Activated CD4-positive, alpha-beta T cell treated with anti-CD3 and anti-CD28 coated beads, Interleukin-2, Interleukin-6, amounts not matched to agents 100 ng/mL and 50 ng/mL, durations not matched to agents 16 hours and 8 hours (primary cell): ENCODE measurements at places on chromosomes 1 and 21.
A peak's percentile ranks its signal among the peaks of the same experiment; 100 is the strongest.

- DNase-seq: no peak
Measured at GRCh38 chr21:36080386-36080785, 10.6 kb downstream of the CBR1 start.

- DNase-seq: peak; percentile 75
Measured at GRCh38 chr1:23899070-23899469, 14.1 kb downstream of the CNR2 start.

- DNase-seq: no peak
Measured at GRCh38 chr1:85884372-85885035, 176.3 kb upstream of the ZNHIT6 start.

GRCh38 chr1:66476774-66477173 is 57.2 kb upstream of the SGIP1 start:
- DNase-seq: no peak

DNA sequence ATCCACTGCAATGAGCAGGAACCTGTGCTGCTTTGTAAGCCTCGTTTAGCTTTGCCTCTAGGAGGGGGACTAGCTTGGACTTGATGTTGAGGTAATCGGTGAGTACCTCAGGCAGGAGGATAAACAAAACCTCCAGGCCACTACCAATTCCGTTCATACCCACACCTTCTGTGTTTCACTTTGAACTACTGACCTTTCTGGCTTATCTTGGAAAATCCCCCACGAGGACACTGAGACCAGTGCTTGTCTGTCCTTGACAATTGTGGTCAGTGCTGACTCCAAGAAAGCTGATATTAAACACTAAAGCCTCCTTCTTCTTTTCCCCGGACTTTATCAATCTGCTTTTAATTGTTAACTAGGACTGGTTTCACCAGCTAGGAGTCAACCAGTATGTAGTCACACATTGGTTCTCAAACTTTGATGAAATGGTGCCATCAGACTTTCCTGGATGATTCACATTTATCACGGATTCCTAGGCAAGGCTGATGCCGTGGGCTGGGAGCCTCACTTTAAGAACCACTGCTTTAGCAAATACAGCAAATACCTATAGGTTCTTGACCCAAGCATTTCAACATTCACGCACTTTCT is 52.7 kb downstream of the TGFB2 start:
- DNase-seq: no peak
